Right lung (tissue), 10 donors: ENCODE measurements at places on chromosomes 2 and 18. TPM values are rescaled to one million over a fixed set of nuclear protein-coding genes. Genes with fewer than 3 reads are reported as not detected.

GRCh38 chr2:134360745-134361487 lies 107.0 kb downstream of the MGAT5 start:
- DNase-seq = no peak

DNA sequence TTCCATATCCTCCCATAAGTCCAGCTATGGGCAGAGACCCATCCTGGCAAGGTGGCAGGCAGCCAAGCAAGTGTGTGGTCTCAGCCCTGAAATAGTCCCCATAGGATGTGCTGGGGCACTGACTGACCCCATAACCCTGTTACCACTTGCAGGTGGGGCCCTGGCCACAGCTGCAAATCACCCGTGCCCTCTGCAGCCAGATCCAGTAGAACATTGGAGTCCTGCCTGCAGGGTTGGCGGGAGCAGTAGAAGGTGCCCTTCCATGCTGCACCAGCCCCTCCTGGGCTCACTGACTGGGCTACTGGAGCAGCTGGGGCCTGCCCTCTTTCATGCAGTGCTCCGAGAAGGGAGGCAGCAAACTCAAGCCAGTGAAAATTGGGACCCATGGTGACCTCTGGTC lies 112.6 kb upstream of the MCFD2 start:
- no peak for DNase-seq

DNA sequence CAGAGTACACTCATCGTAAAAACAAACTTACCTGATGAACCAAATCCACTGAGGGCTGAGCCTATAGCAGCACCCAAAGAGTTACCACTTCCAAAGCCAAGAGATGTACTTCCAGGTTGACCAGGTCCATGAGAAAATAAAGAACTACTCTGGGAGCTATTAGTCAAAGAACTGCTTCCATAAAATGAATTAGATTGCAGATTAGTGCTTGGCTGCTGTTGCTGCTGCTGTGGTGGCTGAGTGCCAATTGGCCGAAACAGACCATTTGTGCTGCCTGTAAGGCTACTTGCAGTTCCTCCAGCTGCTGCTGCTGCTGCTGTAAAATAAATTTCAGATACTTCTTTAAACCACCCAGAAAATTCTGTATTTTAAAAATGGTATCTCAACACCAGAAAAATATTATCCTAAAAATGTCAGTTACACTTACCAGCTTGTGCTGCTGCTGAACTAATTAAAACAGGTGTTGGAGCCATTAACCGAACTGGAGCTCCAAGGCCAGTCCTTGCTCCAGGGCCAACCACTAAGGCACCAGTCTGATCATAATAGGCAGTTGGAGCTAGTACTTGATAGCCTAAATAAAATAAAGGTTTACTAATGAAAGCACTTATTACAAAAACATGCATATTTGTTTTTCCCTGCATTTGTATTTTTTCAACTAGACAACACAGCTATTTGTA lies 58.1 kb upstream of the SDC1 start:
- DNase-seq = peak; percentile 80

DNA sequence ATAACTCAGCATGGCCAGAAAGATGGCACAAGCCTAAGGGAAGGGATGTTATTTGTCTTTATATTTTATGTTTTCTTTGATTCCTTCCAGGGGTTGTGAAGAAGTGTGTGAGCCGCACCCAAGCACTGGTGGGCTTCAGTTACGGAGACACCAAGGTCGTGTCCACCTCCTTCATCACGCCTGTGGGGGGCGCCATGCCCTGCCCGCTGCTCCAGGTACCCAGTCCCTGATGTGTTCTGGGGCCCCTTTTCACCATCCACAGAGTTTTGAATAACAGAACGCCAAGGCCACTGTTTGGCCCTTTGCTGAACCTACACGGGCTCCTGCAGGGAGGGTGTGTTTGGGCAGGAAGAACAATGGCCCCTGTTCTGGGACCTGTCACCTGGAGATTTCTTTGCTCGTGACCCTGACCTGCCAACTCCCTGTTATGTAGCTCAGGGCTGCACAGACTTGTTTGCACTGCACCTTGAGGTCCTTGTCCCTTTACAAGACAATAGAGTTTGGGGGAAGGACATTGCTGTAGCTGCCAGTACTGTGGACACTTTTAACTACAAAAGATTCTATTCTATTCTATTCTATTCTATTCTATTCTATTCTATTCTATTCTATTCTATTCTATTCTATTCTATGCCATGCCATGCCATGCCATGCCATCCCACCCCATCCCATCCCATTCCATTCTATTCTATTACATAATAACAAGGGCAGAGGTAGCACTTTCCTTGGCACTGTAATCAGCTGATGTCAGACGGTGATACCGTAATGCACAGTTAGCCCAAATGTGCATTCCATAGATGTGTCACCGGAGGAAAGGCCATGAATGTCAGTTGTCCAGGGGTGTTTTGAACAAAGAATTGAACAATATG lies 48.2 kb upstream of the CNGA3 start:
- no peak for DNase-seq

- no peak for DNase-seq
Measured at GRCh38 chr18:36623681-36624190, 205.1 kb downstream of the TPGS2 start.

DNA sequence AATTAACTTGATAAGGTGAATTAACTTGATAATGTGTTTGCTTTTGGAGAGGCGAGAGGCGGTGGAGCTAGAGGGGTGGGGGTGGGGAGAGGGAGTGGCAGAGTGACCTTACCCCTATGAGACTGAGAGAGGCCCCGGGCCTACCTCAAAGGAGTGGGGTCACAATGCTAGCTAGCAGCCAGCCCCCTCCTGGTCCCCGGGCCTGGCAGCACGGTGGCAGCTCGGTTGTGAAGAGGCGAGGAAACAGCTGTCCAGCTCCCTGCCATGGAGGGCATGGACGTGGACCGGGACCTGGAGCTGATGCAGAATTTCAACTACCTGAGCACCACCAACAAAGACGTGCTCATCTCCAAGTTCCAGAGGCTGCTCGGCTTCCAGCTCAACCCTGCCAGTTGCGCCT lies 123.9 kb downstream of the RGPD3 start:
- no peak for DNase-seq

DNA sequence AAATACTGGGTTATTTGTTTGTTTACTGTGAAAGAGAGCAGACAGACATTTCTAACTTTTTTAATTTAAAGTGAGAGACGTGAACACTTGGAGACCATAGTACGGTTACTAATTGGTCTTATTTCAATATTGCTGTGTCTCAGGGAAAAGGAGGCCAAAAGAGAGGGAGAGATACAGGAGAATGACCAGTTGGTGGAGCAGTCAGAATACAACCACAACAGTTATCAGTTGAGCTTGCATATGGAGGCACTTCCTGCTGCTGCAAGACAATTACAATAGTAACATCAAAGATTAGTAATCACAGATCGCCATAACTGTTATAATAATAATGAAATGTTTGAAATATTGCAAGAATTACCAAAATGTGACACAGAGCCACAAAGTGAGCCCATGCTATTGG lies 58.2 kb downstream of the TWSG1 start:
- DNase-seq = no peak

GRCh38 chr2:112121682-112122254 lies 16.4 kb upstream of the FBLN7 start:
- peak; percentile 14 for DNase-seq

GRCh38 chr2:32172870-32173269 lies 7.2 kb downstream of the SLC30A6 start:
- no peak for DNase-seq

DNA sequence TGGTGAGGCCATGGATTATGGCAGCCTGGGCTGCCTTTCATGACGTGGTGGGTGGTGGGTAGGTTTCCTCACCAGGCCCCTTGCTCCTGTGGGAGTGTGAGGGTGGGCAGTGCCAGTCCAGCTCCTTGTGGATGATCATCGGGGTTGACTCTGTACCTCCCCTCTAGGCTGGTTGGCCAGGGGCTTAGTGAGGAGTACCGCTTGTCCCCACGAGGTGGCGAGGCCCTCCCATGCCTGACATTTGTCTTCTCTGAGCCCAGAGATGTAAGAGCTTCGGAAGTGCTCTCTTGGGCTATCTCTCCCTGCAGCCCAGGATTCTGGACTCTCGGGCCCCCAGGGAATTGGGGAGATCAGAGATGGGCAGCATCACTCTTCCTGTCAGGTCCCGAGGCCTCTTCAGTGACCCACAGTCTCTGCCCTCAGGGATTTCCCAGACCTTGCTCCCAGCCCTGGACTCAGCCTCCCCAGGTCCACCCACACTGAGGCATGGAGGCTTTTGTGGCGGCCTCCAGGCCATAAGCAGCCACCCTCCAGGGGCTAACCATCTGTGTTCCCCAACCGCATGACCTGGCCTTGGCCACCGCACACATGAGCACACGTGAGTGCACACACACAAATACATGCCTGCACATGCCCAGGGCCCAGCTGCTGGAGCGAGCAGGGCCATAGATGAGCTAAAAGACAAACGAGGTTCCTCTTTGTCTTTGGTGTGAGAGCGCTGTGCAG lies 6.5 kb downstream of the SPR start:
- peak; percentile 32 for DNase-seq

DNA sequence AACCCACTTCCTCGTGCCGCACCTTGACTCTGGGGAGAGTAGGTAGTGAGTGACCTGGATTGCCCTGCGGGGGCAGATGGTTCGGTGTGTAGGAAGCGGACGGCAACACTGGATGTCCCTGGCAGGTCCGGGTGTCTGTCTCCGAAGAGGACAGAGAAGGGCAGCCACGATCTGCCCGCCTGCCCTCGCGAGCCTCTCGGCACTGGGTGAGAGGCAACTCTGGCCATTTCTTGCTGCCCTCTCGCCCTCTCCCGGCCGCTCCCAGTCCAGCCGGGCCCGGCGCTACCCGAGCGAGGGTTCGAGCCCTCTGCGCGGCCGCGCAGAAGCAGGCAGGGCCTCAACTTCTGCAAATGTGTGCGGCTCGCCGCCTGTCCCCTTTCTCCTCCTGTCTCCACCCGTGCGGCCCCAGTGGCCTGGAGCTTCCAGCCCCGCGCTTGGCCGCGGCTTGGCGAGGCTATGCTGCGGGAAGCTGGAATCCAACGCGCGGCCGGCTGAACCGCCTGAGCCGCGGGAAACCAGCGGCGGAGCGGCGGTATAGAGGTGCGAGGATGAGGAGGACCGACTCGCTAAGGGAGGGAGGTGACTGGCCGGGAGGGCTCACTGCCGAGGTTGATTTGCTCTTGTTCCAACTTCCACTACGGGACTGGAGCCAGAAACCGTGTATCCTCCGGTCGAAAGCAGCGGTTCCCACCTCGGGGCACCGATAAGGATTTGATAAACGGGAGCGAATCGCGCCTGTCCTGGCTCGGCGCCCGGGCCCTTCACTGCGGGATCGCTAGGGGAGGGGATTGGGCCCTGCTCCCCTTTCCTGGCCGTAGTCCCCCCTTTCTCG lies 1.5 kb downstream of the EPAS1 start:
- no peak for DNase-seq

GRCh38 chr2:146540271-146540932 lies 1304.4 kb upstream of the ACVR2A start:
- DNase-seq = no peak

GRCh38 chr2:138829326-138829919 lies 49.2 kb upstream of the NXPH2 start:
- peak; percentile 15 for DNase-seq

DNA sequence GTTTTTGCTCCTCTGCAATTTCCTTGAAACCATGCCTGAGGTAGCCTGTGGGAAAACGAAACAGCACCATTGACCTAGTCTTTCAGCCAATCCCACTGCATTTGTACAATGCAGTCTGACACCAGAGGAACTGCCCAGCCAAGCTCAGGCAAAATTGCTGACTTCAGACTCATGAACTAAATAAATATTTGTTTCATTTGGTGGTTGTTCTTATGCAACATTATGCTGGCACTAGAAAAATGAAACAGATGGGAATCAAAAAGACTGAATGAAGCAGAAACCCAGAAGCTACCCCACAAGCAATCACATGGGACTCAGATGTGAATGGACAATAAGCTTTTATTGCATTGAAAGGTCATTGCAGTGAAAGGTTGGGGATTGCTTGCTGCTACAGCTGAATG lies 1.7 kb downstream of the NAT8 start:
- peak; percentile 72 for DNase-seq

DNA sequence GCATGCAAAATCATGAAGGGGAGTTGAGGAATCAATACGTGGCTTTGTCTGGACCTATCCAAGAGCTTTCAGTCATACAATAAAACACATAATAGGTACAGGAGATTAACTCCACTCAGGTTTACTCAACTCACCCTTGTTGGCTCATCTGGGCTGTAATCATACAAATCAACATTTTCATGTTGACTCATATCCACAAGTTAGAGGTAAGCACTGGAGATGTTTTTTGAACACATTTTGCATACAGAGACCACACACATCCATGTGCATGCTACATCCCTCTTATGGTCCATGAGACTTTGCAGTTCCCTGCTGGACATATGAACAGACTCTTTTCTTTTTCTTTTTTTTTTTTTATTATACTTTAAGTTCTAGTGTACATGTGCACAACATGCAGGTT lies 336.9 kb upstream of the PIK3C3 start:
- DNase-seq = no peak

GRCh38 chr2:238754259-238754658 lies 93.6 kb upstream of the TWIST2 start:
- DNase-seq = no peak

GRCh38 chr2:854460-854859 lies 96.2 kb upstream of the SNTG2 start:
- DNase-seq = no peak

- no peak for DNase-seq
Measured at GRCh38 chr2:223068071-223068470, 16.1 kb downstream of the KCNE4 start.

- DNase-seq = no peak
Measured at GRCh38 chr2:205612636-205613035, 69.7 kb upstream of the NRP2 start.

DNA sequence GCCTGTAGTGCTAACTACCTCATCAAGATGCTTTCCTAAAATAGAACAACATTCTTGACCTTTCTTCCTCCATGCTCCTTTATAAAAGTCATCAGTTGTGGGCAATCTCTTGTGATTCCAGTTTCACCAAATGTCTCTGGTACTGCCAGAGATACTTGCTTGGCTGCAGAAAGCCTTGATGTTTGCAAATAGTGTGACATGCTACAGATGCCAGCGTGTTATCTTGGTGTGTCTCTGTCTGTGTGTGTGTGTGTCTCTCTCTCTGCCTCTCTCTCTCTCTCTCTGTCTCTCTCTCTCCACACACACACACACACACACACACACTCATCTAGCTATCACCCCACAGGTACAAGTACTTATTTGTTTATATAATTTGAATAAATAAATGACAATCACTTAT lies 146.9 kb downstream of the CCDC102B start:
- DNase-seq = no peak

DNA sequence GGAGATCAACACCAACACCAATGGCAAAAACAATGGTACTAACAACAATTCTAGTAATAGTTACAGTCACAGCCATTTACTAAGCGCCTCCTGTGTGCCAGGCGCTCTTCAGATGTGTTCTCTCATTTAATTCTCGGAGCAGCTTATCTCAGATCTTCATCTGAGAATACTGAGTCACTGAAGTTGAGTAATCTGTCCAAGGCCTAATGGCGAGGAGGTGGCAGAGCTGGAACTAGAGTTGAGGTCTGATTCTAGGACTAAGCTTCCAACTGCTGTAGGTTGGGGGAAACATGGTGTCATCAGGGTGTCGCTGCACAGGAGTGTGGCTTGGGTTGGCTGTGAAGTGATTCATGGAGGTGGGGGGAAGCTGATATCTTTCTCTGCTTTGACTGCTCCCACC lies 156.1 kb downstream of the DYSF start:
- DNase-seq = no peak

Gene KCNG2
- polyA plus RNA-seq = 0.16 TPM

Gene RUFY4
- polyA plus RNA-seq = 0.30 TPM

Gene ALK
- 0.04 TPM for polyA plus RNA-seq

Gene ZC3H6
- polyA plus RNA-seq = 11.4 TPM

Gene TTN
- polyA plus RNA-seq = 2.2 TPM

Gene WDR43
- polyA plus RNA-seq = 47.0 TPM

Gene CCDC74A
- 11.2 TPM for polyA plus RNA-seq

Gene SCG2
- 1.3 TPM for polyA plus RNA-seq

Gene TMEM169
- 0.98 TPM for polyA plus RNA-seq

Gene ASB18
- 0.04 TPM for polyA plus RNA-seq
